ENCODE measurements at places on chromosomes 1 and 21.

GRCh38 chr1:12276225-12276624, 46.4 kb downstream of the VPS13D start:
- DNase-seq, result no peak

GRCh38 chr21:24046829-24047443, 1560.3 kb downstream of the MRPL39 start:
- peak; percentile 4 for DNase-seq

GRCh38 chr1:12618965-12619791, 1.2 kb upstream of the DHRS3 start:
- DNase-seq, result peak; percentile 79

DNA sequence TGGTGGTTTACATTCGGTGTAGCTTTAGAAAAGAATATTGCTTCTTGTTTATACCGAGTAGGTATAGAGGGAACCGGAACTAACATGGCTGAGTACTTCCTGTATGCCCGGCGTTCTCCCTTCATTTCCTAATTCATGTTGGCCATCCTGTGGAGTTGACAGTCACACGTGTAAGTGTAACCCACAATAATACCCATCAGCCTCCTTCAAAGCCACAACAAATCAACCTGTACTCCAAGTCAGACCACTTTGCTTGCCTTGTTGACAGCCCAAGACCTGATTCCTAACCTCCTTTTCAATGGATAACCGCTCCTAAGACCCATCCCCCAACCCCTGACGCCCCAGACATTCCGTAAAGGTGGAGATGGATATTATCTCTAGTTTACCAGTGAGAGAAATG, 42.1 kb downstream of the UBE2U start:
- DNase-seq, result peak; percentile 8

DNA sequence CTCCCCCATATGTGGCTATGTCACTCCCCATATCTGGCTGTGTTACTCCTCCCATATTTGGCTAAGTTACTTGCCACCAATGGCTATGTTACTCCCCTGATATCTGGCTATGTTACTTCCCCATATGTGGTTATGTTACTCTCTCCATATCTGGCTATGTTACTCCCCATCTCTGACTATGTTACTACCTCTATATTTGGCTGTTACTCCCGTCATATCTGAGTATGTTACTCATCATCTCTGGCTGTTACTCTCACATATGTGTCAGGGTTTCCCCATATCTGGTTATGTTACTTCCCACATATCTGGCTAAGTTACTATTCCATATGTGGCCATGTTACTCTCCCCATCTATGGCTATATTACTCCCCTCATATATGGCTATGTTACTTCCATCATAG, 50.3 kb upstream of the MAP10 start:
- no peak for DNase-seq

DNA sequence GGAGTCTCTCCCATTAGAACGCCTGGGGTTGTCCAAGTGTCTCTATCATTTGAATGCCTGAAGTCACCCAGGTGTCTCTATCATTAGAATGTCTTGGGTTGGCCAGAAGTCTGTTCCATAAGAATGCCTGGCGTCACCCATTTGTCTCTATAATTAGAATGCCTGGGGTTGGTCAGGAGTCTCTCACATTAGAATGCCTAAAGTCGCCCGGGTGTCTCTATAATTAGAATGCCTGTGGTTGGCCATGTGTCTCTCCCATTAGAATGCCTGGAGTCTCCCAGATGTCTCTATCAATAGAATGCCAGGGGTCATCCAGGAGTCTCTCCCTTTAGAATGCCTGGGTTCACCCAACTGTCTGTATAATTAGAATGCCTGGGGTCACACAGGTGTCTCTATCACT, 54.5 kb downstream of the RNF187 start:
- DNase-seq, result no peak

GRCh38 chr1:48442864-48443619, 29.0 kb downstream of the SPATA6 start:
- no peak for DNase-seq

DNA sequence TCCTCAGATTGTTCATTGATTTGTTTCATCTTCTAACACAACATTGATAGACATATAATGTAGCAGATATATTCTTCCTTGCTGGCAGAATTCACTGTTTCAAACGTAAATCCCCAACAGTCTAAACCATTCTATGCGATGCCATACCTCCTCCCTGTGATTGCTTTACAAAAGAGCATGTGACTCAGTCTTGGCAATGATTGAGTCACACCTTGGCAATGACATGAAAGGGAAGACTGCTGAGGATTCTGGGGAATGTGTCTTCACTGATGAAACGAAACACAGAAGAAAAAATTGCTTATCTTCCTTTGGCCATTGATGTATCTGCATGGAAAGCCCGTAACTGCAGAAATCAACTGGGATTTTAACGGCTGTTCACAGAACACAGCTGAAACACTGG, 409.6 kb upstream of the ZRANB2 start:
- DNase-seq, result no peak

DNA sequence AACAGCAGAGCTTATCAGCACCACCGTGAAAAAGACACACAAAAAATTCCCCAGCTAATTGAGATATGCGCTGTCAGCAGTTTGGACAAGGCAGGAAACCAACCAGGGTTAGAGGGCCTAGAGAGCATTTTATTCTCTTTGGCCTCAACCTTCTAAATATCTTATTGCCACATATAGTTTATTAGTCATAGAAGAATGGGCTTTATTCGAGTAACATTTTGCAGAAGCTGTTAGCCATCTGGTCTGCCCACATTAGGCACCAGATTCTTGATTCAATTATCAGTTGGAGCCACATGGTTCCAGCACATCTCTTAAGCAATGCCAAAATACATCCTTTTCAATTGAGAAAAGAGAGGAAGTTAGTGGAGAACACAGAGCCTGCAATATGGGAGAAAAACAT, 109.9 kb upstream of the CXADR start:
- no peak for DNase-seq

- DNase-seq, result no peak
Observed at GRCh38 chr1:183559061-183559460, 31.2 kb downstream of the NCF2 start.

GRCh38 chr1:76239470-76239918, 164.9 kb downstream of the ST6GALNAC3 start:
- no peak for DNase-seq

DNA sequence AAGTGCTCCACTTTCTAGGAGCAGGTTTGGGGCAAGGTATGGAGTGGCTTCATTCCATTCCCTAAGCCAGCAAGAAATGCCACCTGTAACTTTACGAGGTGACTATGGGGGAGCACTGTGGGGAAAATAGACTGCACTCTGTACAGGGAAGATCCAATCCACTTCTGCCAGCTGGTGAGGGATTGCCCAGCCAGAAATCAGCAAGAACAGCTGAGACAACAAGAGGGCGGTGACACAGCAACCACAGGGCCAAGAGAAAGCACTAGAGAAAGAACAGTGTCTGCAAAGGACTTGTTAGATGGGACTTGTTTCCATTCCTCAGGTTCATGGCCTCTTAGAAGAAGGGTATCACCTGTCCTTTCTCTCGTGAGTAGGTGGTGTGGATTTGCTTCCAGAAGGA, 19.6 kb downstream of the CAPN8 start:
- DNase-seq, result no peak

- peak; percentile 47 for DNase-seq
Observed at GRCh38 chr1:26378088-26378878, 5.7 kb upstream of the ZNF683 start.

DNA sequence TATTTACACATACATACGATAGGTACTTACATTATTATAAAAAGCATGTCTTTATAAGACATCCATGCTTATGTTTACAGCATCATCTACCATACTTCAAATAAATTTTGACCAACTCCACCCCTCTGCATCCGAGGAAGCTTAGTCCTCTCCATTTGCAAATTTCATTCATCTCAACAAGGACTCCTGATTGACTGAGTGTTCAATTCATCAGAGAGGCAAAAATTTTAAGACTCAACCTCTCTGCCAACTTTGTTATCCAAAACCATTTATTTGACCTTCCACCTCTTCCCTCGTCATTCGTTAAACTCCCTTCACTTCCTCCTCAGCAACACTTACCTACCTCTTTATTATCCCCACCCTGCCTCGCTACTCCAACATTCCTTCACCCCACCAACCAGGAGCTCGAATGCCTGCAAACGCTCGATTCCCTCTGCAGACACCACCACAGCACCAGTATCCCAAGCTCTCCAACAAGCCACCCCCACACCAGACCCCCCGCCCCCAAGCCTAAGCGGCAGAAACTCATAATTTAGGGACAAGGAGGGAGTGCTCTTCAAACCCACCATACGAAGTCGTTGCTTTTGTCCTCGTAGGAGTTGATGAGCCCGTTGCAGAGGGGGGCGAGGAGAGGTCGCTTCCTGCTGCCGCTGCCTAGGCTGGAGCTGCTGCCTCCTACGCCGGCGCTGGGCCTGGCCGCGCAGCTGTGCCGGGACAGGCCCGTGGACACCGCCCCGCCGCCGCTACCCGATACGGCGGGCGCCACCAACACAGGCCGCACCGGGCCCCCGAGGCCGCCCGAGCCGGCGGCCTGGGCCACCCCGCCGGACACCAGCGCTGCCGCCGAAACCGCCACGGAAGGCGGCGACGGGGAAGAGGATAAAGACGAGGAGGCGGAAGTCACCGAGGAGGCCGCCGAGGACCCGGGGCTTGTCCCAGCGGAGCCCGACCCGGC, 803 bp downstream of the COP1 start:
- peak; percentile 50 for DNase-seq

- DNase-seq, result no peak
Observed at GRCh38 chr1:61280452-61280851, 198.1 kb downstream of the NFIA start.

- no peak for DNase-seq
Observed at GRCh38 chr1:243851765-243852164, 1.7 kb upstream of the AKT3 start.

DNA sequence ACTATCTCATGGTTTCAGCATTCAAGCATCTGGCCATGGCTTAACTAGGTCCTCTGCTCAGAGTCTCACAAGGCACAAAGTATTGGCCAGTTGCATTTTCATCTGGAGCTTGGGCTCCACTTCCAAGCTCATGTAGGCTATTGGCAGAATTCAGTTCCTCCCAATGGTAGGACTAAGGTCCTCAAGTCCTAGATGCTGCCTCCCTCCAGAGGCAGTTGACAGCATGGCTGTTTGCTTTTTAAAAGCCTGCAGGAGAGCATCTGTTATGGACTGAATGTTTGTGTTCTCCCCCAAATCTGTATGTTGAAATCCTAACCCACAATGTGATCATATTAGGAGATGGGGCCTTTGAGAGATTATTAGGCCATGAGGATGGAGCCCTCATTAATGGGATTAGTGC, 38.0 kb upstream of the HLX start:
- no peak for DNase-seq

- DNase-seq, result no peak
Observed at GRCh38 chr21:38511662-38512243, 13.5 kb upstream of the ERG start.

- DNase-seq, result peak; percentile 13
Observed at GRCh38 chr1:236020359-236021219, 44.3 kb downstream of the NID1 start.

- DNase-seq, result no peak
Observed at GRCh38 chr1:203743091-203743571, 21.9 kb upstream of the LAX1 start.

GRCh38 chr1:230303069-230303468, 123.1 kb downstream of the PGBD5 start:
- no peak for DNase-seq

GRCh38 chr1:32398401-32398800, 4.2 kb upstream of the BSDC1 start:
- DNase-seq, result no peak

DNA sequence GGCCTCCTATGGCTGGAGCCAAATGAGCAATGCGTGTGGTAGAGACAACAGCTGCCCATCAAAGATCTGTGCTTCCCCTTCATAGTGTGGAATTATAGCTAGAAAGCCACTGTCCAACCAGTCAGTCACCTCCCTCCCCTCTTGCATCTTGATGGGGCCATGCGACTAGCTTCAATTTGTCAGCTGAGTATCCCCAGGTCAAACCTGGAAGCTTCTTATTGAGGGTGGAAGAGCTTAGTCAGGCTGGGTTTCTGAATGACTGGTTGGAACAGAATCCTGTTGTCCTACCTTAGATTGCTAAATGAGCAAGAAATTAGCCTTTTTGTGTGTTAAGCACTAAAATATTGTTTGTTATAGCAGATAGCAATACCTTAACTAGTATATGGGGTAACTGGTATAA, 625.4 kb downstream of the PTPRC start:
- no peak for DNase-seq

DNA sequence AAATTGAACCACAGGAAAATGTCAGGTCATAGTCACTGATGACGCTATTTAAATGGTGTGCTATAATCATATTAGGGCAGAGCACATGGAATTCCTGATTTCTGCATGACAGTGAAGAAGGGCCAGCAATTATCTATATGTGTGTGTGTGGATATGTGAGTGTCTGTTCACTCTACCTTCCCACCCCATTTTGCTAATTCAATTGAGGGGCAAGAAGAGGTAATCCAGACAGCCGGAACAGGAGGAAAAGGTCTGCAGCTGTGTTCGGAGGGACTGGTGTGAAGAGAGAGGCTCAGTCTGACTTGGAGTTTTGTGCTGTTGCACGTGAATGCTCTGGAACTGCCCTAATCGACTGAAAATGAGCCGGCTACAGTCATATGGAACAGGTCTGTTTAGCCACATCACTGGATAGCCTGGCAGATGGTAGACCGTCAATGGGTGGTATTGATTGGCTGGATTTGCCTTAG, 5.1 kb upstream of the ELAVL4 start:
- DNase-seq, result no peak

- DNase-seq, result no peak
Observed at GRCh38 chr1:203628201-203629015, 1.8 kb downstream of the ATP2B4 start.

DNA sequence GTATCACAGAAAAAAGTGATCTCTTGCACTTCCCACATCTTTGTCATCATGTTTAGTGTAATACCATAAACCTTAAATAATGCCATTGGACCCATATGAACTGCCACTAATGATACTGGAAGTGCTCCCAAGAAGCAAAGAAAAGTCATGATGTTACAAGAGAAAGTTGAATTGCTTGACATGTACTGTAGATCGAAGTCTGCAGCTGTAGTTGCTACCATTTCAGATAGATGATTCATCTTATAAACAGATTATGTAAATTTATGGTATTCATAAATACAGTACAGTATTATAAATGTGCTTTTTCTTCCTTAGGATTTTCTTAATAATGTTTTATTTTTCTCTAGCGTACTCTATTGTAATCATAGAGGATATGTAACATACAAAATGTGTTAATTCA, 30.1 kb upstream of the LAMC2 start:
- DNase-seq, result no peak

- DNase-seq, result no peak
Observed at GRCh38 chr1:86101616-86102015, 55.0 kb downstream of the COL24A1 start.

DNA sequence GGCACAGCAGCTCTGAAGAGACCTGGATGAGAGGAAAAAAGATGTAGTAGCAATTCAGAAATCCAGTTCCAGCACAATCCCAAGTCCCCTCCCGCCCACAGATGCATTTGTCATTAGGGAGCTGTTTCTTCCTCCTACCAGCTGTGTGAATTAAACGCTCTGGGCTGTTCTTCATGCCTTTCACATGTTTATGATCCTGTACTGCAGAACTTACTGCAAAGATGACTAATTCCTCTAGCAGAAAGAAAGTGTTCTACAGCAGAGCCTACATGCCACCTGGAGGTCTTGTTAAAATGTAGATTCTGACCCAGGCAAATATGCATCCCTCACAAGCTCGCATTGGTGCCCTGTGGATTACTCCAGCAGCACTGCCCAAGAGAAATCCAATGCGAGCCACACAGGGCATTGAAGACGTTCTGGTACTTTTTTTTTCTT, 6.5 kb downstream of the ENO1 start:
- no peak for DNase-seq
